Hematopoietic multipotent progenitor cell treated with erythropoietin and hydrocortisone succinate and interleukin-3 and kit ligand, for 4 days (in vitro differentiated cells): ENCODE measurements at places on chromosomes 3 and 15.

- DNase-seq: no peak
Observed at GRCh38 chr3:16568532-16568931, 36.7 kb downstream of the DAZL start.

DNA sequence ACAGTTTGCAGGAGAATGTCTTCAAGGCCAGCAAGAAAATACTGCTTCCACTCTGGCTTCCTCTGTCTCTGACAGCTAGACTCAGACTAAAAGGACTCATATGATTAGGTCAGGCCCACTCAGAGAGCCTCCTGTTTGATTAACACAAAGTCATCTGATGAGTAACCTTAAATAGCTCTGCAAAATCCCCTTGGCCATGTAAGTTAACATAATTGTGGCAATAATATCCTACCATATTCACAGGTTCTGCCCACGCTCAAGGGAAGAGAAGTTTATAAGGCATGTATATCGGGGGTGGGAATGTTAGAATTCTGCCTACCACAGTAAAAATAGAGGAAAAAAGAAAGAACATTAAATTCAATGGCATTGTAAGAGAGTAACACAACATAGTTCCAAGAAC, 20.6 kb upstream of the HHATL start:
- no peak for DNase-seq

DNA sequence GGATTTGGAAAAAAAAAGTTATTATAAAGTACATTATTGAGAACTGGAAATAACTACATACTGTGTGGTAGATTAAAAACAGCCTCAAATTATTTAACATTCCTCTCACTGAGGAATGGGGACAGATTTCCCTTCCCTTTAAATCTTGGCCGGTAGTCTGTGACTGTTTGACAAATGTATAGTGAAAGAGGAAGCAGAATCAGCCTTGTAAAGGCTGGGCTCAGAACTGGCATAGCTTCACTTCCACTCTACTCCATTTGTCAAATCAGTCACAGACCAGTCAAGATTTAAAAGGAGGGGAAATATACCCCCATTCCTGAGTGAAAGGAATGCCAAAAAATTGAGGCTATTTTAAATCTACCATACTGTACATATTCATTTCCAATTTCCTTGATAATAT, 18.2 kb upstream of the B4GALT4 start:
- peak; percentile 44 for DNase-seq

- peak; percentile 80 for DNase-seq
Observed at GRCh38 chr3:182710557-182711157, 82.6 kb upstream of the ATP11B start.

DNA sequence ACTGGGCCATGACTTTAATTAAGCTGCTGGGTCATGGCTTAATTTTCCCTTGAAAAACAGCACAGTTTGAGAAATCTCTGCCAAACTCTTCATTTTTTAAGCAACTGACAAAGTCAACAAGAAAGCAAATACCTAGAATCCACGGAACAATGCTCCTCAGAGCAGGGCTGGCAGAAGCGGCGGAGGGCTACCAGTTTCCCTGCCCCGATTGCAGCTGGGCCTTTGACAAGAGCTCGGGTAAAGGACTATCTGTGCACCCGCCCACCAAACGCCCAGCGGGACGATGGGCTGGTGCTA, 1.2 kb downstream of the GOLIM4 start:
- DNase-seq: no peak
